DMS79 (cell line): ENCODE measurements at places on chromosomes 1 and 21.
A peak's percentile ranks its signal among the peaks of the same experiment; 100 is the strongest.

- DNase-seq: no peak
Measured at GRCh38 chr21:45768011-45768739, 124.7 kb downstream of the PCBP3 start.

DNA sequence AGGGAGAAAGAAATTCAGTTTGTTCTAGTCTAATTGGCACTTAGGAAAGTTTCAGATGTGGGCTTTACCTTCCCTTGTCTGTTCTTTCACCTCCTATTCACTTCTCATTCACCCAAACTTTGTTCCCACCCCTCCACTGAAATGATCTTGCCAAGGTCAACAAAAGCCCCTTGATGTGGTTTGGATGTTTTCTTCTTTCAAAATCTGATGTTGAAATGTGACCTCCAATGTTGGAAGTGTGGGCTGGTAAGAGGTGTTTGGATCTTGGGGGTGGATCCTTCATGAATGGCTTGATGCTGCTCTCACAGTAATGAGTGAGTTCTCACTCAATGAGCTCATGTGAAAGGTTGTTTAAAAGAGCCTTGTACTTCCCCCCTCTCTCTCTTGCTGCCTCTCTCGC lies 379.3 kb downstream of the HHIPL2 start:
- DNase-seq: no peak

DNA sequence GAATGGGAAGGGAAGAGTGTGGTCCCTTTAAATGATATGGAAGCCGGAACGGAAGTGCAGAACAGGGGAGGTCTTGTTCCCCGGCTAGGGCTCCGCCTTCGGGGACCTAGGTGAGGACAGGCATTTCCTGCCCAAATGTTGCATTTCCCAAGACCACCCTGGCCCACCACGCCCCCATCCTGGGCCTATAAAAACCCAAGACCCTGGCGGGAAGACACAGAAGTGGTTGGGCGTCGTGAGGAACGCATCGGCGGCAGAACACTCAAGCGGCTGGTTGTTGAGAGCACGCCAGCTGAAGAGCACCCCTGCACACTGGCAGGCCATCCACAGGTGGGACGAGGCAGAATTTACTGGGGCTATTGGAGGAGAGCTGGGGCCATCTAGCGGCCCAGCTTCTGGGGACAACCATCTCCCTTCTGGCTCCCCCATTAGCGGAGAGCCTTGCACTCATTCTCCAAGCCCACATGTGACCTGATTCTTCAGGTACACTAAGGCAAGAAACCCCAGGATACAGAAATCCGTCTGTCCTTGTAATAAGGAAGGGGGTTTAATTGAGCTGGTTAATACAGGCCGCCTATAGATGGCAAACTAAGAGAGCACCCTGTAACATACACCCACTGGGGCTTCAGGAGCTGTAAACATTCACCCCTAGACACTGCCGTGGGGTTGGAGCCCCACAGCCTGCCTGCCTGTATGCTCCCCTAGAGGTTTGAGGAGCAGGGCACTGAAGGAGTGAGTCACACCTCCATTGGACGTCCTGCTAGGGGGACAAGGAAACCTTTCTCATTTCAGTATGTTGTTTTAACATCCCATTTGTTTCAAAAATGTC lies 1327.9 kb downstream of the BRINP3 start:
- no peak for DNase-seq

DNA sequence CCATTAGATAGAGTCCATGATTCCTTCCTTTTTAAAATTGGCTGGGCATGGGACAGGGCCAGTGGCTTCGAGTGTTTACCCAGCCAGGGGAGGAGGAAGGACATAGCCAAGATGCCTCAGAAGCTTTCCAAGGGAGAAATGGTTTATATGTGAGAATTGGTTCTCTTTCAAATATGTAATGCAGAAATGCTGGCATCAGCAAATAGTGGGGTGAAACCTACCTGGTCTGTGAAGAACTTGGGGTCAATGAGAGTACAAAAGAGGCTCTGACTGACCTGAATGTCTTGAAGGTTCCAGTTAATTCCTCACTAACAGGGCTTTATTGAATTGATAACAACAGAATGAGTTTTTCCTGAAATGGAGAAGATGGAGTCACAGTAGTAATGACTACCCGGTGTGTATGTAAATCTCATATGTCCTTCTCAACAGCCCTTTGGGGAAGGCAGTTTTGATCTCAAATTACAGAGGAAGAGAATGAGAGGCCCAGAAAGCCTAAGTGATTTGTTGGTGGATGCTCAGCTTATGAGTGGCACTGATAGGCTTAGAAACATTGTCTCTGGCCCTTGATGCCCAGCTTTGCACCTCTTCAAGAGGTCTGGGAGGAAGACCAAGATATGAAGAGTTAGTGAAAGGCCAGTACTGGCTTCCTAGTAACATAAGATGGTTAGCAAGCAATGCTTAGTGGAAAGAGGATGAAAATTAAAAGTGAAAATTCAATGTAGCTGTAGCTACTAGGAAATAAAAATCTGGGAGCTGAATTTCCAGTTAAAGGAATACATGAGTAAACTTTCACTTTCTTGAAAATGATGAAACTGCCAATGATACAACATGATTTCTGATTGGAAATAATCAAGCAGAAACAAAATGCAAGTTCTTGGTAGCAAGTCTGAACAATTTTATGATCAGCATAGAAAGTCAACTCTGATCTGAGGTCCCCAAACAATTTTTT lies 2.7 kb downstream of the ATF3 start:
- DNase-seq: no peak

DNA sequence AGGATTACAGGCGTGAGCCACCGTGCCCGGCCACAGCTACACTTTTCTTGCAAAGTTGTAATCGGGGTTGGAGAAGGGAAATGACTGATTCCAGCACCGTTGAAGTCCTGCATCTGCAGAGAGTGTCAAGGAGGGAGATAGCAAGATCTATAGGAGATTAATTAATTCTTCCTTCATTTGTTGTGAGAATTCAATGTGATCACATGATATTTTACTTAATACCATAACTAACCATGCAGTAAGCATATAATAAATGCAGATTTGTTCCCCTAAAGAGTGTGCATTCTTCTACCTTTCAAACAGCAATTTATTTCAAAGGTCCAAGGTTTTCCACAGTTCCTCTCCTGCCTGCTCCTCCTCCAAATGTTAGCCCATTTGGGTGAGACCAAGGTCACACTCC lies 204.5 kb downstream of the GREM2 start:
- DNase-seq: no peak

DNA sequence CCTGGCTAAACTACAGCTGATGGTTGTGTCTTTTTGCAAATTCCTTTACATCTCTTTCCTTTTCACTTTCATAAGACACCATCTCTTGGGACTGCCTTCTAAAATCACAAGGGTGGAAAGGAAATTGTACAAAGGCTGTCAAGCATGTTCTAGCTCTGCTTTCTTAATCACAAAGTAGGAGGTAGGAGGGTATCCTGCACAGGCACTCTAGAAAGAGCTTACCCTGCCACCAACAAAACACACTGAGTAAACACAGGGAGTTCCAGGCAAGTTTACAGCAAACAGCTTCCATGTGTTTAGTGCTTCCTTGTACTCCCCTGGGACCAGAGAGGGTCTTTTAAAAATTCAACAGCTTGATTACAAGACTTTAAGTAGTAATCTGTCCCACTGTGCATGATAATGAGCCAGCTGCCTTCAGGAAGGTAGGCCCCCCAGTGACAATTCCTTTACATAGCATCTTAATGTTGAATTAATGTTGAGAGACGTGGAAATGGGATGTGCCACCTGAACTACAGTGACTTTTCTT lies 2.4 kb downstream of the PLPP3 start:
- peak; percentile 15 for DNase-seq
